ENCODE measurements at places on chromosomes 1 and 21. TPM values are rescaled to one million over a fixed set of nuclear protein-coding genes. Genes with fewer than 3 reads are reported as not detected.
A peak's percentile ranks its signal among the peaks of the same experiment; 100 is the strongest.

- DNase-seq = no peak
- no peak overlapping the region for H3K4me3 ChIP-seq
- peaks cover 6% of the 10 kb centered on the region for H3K36me3 ChIP-seq
- no peaks in the 10 kb centered on the region for H3K27me3 ChIP-seq
These were observed 21.6 kb downstream of the MECR start for GRCh38 chr1:29209173-29209572.

GRCh38 chr1:208247696-208248095, 3.5 kb upstream of the PLXNA2 start:
- H3K27ac ChIP-seq = no peak overlapping the region
- no peak overlapping the region for H3K4me3 ChIP-seq
- DNase-seq = no peak
- H3K4me1 ChIP-seq = peaks cover 3% of the 10 kb centered on the region

GRCh38 chr21:36419996-36420395, 34.8 kb downstream of the CHAF1B start:
- DNase-seq = peak; percentile 95
- no peak overlapping the region for H3K4me3 ChIP-seq
- H3K27ac ChIP-seq = no peak overlapping the region
- no peaks in the 10 kb centered on the region for H3K36me3 ChIP-seq

DNA sequence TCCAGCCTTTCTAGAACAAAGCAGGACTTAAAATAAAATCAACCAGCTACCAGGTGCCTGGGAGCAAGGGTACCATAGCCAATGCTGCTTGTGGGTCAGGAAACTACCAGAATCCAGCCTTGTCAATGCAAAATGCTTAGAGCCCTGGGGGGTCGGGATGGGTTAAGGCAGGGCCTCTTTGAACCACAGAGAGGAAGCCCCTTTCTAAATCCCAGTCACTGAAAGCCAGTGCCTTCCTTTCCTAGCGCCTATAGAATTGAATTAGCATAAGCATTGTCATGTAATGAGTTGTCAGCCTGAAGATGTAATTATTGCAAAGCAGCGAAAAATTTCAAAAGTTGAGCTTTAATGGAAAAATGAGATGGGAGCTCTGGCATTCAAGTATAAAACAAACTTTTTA, 176.6 kb upstream of the DAB1 start:
- DNase-seq = no peak
- no peak overlapping the region for H3K27ac ChIP-seq
- H3K36me3 ChIP-seq = no peaks in the 10 kb centered on the region
- no peaks in the 10 kb centered on the region for H3K4me1 ChIP-seq
- H3K27me3 ChIP-seq = no peaks in the 10 kb centered on the region

The OLIG1 gene
- 1.5 TPM for total RNA-seq

The OR6N1 gene
- total RNA-seq = not detected

The VHLL gene
- not detected for total RNA-seq
